AG04450 (cell line): ENCODE measurements at places on chromosomes 16 and 17.

- no peak for DNase-seq
Observed at GRCh38 chr17:81040791-81041337, 5.9 kb downstream of the BAIAP2 start.

DNA sequence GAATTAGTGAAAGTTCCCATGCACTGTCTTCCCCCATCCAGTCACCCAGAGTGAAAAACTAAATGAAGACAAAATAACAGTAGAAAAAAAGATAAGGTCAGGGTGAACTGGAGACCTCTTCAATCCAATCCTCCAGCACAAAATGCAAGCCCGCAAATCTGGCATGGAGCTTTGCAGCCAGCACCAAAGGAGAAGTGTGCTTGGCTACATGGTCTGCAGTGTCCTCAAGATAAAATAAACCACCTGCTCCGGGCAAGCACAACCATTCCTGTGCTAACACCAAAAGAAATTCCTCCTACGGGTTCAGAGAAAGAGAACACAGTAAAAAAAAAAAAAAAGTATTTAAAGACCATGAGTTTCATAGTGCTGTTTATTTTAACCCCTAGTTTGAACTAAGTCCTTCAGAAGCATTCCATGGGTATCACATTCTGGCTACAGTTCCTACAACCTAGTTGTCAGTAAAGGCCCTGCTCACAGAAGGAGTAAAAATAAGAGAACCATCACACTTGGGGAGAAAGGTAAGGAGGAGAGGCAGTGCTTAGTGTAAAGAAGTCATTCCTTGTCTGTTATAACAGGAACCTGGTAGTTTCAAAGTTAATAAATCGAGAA is 109.1 kb downstream of the GAS7 start:
- no peak for DNase-seq

DNA sequence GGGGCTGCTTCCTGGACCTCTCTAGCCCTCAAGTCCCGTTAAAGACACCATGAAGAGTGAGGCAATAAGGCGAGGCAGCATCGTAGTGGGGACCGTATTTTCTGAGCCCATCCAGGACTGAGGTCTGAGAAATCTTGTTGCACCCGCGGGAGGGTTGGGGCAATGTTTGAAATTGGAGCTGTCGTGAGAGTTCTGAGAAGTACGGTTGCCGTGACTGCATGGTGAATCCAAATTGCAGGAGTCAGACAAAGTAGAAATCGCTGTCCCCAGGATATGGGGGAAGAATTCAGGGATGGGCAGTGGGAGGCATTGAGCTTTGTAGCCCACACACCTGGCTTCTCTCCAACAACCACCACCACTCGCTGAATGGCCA is 42.0 kb upstream of the RPL38 start:
- no peak for DNase-seq

DNA sequence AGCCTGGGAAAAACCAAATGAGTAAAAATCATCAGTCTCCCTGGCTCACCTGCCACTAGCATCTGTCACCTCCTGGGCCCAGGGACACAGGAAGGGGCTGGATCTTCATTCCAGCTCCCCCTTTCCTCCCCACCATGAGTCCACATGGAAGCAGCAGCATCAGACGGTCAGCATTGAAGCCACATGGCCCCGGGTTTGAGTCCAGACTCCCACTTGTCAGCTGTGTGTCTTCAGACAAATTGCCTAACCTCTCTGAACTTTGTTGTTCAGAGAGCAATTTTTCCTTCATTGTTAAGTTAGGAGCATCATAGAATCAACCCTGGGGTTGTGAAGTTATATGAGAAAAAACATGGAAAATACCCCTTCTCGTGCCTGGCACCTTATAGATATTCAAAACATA is 10.7 kb downstream of the CACNG4 start:
- DNase-seq: no peak

GRCh38 chr17:3905017-3905520 is 11.2 kb downstream of the P2RX1 start:
- DNase-seq: no peak

DNA sequence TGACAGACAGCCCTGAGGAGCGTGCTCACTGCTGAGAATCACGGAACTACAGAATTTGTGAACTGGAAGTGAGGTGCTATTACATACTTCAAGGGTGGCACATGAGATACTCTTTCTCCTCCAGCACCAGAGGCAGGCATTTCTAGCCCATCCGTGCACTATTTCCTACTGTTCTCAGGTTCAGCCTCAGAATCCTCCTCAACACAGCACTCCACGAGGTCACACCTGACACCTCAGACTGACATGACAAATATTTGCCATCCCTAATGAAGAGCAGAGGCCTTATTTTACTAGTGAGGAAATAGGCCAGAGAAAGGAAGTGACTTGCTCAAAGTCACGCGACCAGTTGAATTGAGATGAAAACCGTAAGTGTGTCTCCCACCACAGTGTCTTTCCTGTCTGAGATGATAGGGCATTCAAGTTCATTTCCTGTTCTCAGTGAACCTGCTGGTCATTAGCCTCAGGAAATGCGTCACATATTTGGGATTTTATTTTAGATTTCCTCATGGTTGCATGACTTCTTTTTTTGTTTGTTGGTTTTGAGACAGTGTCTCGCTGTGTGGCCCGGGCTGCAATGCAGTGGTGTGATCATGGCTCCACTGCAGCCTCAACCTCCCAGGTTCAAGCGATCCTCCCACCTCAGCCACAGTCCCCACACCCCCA is 23.6 kb downstream of the SEZ6 start:
- no peak for DNase-seq

- DNase-seq: no peak
Observed at GRCh38 chr16:22240023-22240710, 34.1 kb downstream of the EEF2K start.

GRCh38 chr16:47492428-47493377 is 31.6 kb downstream of the PHKB start:
- no peak for DNase-seq

GRCh38 chr16:14284930-14285512 is 213.9 kb downstream of the MRTFB start:
- DNase-seq: no peak

DNA sequence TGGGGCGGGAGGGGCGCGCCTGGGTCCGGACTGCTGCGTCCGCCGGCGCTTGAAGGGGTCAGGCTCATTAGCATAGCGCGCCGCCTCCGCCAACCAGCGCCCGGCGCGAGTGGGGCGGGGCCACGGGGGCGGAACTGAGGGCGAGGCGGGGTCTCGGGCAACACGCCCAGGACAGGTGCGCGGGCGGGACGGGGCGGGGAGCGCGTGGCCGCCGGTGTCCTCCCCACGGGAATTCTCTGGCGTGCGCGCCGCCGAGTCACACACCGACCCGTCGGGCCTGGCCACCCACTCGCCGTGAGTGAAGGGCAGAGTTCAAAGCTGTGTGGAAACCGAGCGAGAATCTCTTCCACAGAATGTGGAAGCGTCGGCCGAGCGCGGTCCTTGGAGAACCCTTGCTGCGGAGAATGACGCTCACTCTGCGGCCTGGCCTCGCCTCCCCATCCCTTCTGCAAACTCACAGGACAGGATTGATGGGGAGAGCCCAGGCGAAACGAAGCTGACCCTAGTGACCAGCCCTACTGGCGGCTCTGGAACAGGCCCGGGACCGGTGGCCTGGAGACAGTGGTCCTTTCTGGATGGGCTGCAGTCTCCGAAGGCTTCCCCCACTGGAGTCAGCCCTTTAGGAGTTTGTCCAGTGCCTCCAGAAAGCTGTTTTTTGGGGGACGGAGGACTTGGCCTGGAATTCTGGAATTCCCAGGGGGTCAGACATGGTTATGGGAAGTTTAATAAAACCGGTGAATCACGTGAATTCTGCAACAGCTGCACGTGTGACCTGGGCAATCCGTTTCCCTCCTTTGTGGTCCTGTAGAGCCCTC is at the start of gene SNAI3:
TSS of gene SNAI3 (minus strand) at position 69 of the 815 bp plus-strand sequence. CDS start 101 bp downstream, outside the sequence.
- DNase-seq: no peak

DNA sequence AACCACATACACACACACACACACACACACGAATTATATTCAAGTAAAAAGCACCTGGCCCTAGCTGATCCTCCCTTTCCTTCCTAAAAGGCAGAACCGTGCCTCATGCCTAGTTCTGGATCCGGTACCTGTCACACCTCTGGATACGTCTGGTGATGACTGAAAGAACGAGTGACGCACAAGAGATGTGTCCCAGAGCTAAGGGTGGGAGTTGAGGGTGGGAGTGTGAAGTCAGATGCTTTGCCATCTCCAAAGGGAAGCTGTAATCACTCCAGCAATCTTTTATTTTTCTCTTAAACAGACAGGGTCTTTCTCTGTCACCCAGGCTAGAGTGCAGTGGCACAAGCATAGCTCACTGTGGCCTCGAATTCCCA is 26.5 kb upstream of the GSG1L start:
- no peak for DNase-seq

- no peak for DNase-seq
Observed at GRCh38 chr16:14496047-14496770, 133.9 kb downstream of the PARN start.

DNA sequence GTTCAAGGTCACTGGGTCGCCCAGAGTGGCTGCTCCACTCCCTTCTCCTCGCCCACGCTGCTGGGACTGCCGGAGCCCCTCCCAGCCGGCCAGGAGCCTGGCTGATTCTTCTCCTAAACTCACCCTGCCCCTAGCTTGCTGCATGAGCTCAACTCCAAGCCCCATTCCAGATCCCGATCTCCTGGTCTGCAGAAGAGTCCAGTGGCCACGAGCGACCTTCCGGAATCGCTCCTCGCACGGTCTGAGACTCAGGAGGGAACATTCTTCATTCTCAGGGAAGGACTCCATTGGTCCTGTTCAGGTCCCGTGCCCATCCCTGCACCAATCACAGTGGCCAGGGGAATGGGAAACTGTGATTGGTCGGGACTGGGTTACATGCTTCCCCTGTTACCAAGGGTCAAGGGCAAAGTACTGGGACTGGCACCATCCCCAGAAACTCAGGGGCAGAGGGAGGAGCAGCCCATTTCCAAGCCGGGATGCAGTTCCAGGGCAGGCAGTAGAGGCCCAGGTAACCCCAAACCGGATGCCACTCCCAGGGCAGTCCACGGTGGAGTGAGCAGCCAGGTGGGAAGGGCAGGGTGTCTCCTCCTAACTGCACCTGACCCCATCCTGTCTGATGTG is 24.5 kb upstream of the CIBAR2 start:
- no peak for DNase-seq

DNA sequence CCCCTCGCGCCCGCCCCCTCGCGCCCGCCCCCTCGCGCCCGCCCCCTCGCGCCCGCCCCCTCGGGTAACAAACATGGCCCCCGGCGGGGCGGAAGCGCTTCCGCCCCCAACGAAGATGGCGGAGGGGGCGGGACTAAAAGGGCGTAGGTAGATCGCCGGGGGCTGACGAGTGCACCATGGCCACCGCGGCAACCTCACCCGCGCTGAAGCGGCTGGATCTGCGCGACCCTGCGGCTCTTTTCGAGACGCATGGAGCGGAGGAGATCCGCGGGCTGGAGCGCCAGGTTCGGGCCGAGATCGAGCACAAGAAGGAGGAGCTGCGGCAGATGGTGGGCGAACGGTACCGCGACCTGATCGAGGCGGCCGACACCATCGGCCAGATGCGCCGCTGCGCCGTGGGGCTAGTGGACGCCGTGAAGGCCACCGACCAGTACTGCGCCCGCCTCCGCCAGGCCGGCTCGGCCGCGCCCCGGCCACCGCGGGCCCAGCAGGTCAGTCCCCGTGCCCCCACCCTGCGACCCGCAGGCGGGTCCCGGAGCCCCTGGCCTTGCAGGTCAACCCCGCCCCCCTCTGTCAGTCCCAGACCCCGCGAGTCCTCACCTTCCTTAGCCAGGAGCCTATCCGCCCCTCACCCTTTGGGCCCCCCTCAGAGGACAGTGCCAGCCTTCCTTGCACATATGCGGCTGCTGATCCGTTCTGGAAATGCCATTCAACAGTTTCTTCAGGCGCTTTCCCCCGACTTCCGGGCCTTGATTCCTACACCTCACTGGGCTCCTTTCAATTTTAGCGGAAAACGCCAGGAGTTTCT is at the start of gene COG1:
TSS of gene COG1 (plus strand) at position 162 of the 808 bp plus-strand sequence. CDS start at position 177, 15 bp downstream.
- peak; percentile 59 for DNase-seq

- DNase-seq: no peak
Observed at GRCh38 chr16:79209308-79209707, 391.2 kb downstream of the MAF start.
